ENCODE measurements at places on chromosomes 1 and 21.

DNA sequence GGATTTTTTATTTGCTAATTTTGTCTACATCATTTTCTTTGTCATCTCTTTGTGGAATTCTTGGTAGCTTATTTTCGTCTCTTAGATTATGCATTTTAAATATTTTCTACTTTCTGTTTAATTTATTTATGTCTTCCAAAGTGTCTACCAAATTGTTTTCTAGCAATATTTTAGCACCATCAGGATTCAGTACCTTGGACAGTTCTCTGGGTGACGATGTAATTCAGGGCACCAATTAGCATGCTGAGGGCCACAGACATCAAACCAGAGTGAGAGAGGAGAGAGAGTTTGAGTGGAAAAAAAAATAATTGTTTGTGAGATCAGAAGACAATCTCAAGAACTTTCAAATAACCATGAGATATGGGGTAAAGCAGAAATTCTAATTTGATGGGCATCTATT, 169.8 kb upstream of the CXADR start:
- no peak for DNase-seq

GRCh38 chr1:229757226-229757625, 131.2 kb downstream of the URB2 start:
- no peak for DNase-seq

DNA sequence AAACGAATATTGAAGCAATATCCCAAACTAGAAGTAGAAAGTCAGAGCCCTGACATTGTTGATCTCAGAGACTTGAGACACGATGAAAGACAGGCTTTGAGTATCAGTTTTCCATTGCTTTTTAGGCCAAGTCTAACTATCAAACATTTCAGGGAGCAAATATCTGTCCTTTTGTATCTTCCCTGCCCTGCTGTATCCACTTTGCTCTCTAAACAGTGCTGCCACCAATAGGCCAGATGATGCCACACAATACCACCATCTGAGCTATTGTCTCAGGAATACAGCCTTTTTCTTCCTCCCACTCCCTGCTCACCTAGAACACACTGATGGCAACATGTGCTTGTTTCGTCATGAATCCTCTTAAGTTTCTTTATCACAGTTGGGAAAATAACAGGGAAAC, 62.6 kb upstream of the SPAG17 start:
- no peak for DNase-seq

- DNase-seq, result no peak
Measured at GRCh38 chr1:217138799-217139466, 415.7 kb upstream of the ESRRG start.

DNA sequence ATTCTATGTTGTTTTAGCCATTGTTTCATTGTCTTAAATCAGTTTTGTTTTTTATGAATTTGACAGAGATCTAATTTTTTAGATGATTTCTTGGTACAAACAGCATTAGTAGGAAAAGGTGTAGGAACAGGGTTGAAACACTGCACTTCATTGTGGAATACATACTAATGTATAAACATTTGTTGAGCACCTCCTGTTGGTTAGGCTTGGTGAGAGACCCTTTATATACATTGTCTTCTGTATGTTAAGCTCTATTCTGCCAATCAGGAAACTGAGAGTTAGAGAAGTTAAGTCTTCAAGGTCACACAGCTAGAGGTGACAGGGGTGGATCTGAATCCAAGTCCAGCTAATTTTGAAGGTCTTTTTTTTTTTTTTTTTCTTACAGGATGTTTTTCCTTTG, 192.7 kb downstream of the VPS13D start:
- DNase-seq, result no peak

GRCh38 chr1:169109561-169110134, 3.2 kb downstream of the ATP1B1 start:
- no peak for DNase-seq

DNA sequence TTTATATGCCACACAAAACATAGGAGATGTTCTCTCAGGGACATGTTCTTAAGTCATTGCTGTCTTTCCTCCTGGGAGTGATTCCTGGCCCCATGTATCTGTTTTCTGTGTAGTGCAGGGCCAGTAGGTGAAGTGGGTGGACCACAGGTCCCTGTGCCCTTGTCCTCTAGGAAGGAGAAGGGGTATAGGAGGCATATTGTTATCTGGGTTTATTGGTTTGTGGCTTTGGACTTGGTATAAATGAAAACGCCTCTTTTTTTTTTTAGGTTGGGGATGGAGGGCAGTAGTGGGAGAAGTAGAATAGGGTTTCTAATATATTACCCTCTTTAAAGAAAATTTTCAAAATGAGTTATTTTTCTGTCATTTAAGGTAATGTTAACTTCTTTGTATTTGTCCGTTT, 29.4 kb downstream of the DYRK1A start:
- no peak for DNase-seq

- DNase-seq, result no peak
Measured at GRCh38 chr1:106181866-106182265, 874.6 kb upstream of the PRMT6 start.

- no peak for DNase-seq
Measured at GRCh38 chr1:69585666-69586065, 17.9 kb downstream of the LRRC7 start.

DNA sequence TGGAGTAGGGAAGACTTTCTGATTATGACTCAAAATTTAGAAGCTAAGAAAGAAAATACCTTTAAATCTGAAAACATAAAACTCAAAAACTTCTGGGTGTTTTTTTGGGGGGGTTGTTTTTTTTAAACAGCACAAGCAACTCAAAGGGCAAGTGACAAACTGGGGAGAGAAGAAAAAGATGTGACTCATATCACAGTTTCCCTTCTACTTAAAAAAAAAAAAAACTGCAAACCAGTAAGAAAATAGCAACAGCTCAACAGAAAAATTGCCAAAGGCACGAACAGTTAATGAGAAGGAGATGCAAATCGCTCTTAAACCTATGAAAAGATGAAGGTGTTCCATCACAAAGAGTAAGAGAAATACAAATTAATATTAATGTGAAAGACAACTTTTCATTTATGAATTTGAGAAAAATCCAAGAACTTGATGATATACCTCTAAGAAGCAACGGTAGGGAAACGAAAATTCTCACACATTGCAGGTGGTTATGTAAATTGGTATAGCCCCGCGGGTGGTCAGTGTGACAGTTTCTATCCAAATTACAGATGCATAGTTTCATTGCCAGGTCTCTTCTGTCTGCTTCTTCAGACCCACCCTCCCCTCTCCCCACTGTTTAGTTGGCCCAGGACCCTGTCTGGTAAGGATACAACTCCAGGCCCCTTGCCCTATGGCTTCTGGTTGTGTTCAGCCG, 9.0 kb downstream of the IFNAR2 start:
- no peak for DNase-seq

DNA sequence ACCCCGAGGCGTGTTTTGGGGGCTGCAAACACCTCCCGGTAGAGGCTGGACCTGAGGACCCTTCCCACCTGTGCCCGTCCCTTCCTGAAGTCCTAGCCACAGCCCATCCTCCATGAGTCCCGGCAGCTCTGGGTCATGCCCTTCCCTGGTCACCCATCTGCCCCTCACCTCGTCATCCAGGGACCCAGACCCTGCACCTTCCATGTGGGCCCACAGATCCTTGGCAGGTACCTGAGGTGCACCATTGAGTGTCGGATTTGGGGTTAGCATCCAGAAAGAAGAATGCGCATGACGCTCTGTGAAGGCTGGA, 6.8 kb downstream of the RNF187 start:
- no peak for DNase-seq

- no peak for DNase-seq
Measured at GRCh38 chr1:92623187-92623778, 136.6 kb upstream of the GFI1 start.

- DNase-seq, result no peak
Measured at GRCh38 chr1:63325279-63325985, 3.1 kb downstream of the FOXD3 start.

GRCh38 chr21:46322351-46323226, 1.1 kb downstream of the C21orf58 start:
- no peak for DNase-seq

- DNase-seq, result no peak
Measured at GRCh38 chr1:117033772-117034171, 26.4 kb upstream of the TTF2 start.

DNA sequence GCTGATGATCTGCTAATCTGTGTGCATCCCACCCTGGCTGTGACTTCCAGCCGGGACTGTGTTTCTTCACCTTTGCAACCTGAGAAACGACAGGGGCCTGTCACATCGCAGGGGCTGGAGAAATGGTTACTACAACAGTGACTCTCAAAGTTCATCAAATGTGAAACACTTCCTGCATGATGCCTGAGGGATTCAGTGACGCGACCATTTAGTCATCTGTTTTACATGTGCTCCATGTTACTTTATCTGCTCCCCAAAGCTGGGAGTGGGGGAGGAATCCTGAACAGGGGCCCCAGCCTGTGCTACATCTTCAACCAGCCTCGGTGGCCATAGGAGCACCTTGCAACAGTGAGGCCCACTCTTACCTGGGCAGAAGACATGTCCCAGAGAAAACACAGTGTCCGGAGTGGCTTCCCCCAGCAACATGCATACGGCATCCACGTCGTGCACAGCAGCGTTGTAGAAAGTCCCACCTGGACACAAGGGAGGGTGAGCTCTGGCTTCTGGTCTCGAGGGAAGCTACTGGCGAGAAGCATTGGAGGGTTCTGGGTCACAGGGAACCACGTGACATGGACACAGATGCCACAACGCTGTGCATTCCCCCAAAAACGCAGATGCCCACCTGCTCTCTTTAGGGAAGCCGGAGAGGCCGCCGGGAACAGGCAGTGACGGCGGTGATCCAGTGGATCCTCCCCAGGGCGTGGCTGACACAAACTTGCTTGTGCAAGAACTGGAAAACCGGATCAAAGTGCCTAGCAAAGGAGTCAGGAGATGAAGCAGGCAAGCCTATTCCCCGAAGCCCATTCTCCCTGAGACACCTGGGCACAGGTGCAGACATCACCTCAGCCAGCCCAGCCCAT, 9.6 kb upstream of the CCDC27 start:
- DNase-seq, result no peak

- no peak for DNase-seq
Measured at GRCh38 chr1:151828921-151829320, 2.7 kb downstream of the RORC start.

DNA sequence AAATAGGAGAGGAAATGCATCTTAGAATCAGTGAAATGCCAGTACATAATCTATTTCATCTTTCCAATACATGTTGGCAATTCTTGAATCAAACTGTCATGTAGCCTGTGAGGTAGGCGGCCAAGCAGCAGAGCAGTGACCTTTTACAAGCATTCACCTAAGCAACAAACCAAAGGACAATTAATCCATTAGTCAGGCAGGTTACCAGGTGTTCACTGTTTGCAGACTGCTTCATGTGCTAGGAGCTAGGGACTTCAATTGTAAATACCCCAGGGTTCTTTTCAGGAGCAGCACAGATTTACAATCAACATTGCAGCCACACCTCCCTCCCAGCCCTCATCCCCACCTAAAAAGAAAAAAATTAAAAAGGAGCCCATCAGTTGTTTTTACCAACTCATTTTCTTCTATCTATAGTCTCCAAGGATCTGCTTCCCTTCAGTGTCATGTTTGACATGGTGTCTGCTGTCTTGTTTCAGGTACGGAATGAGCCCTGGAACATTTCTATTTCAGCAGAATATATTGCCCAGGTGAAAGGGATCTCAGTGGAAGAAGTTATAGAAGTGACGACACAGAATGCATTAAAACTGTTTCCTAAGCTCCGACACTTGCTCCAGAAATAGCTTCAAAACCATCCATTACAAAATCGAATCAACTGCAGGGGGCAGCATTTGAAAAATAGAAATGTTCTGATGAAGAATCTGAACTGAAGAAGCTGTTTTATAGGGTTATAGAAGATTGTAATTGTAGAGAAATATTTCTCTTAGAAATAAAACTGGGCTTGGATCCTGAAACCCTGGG, 23.0 kb downstream of the TATDN3 start:
- no peak for DNase-seq

GRCh38 chr1:173868266-173869020, at the start of gene ZBTB37:
TSS of gene ZBTB37 (plus strand) at chr1:173868380. CDS start at chr1:173870226, 1,846 bp downstream.
- no peak for DNase-seq

DNA sequence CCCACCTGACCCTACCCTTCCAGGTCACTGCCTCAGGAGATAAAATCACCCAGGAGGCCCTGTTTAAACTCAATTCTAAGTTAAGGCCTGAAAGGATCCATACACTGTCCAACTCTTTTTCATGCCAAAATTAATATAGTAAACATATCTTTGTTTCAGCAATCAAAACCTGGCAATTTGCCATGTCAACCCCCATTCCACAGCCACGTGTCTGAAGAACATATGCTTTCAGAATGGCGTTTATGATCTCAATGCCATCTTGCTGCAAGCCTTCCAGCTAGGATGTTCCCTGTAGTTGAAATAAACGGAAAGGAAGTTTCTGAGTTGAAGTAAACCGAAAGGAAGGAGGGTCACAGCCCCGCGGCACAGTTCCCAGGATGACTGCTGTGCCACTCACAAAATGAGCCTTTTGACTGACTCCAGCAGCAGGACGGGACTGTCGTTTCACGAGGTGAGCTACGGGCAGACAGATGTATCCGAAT, 472.0 kb downstream of the SMYD3 start:
- DNase-seq, result no peak

DNA sequence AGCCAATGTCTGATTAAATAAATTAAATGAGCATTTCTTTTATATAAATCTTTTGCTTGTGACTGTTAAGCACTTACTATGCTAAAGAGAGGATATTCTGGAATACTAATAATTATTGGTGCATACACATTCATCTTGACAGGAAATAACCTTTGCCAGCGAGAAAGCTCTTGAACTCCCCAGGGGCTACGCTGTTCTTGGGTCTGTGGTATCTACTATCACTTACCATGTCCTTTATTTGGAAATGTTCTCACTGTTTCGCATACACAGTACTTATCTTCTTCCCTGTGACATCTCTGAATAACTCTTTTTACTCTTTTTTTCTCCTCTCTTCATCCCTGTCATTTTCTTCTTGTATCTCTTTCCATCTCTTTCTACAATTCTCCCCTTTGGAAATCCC, 178.7 kb downstream of the GABPA start:
- DNase-seq, result no peak

DNA sequence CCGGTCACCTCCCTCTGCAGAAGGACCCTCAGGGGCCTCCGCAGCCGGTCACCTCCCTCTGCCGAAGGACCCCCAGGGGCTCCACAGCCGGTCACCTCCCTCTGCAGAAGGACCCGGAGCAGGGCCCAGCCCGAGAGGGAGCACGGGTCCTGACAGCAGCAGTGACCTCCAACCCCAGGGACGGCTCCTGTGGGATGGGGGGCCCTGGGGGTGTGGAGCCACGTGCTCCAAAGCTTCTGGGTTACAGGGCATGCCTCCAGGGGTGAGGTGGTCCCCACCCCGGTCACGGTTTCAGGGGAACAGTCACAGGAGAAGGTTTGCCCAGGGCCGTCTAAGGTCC, 40.3 kb downstream of the SLC19A1 start:
- DNase-seq, result no peak

GRCh38 chr1:87007323-87007722, 92.9 kb downstream of the HS2ST1 start:
- DNase-seq, result no peak

DNA sequence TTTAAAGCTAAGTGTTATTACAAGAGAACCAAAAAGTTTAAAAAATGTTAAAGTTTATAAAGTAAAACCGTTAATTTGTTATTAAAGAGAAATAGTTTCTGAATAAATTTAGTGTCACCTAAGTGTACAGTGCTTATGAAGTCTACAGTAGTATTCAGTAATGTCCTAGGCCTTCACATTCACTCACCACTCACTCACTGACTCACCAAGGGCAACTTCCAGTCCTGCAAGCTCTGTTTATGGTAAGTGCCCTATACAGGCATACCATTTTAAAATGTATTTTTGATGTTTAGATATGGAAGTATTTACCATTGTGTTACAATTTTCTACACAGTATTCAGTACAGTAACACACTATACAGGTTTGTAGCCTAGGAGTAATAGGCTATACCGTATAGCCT, 60.1 kb upstream of the GCLM start:
- DNase-seq, result no peak
